ENCODE measurements at places on chromosomes 7 and 10.

GRCh38 chr7:140403878-140404564, at the start of gene RAB19:
RAB19 (plus strand) TSS chr7:140404058; CDS start chr7:140407647, 3,589 bp downstream.
- DNase-seq, result peak; percentile 25

- DNase-seq, result no peak
Measured at GRCh38 chr10:51773681-51774080, 74.3 kb upstream of the CSTF2T start.

DNA sequence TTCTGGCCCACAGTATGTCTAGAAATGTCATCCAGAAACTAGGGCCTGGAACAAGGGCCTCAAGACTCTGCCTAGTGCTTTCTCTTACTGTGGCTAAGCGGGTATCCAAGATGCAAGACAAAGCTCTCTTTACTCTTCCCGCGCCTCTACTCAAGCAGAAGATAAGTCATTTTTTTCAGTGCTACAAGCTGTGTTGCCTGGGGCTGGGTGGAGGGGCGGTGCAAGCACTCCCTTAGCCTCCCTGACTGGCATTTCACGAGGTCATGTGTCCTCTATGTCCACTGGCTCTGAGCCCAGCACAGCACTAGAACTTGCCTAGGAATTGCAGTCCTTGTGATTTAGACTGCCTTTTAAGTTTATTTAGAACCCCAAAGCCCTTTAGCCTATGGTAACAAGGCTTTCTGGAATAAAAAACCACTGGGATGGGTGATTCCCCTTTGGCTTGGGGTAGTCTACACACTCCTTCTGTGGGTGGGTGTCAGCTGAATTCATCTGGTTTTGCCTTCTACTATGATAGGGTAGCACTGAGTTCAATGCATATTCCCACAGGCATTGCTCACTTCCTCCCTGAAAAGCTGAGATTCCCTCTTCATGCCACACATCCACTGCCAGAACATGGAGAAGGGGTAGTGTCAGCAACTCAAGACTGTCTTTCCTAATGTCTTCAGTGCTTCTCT, 371.8 kb upstream of the KCND2 start:
- DNase-seq, result no peak

GRCh38 chr10:110134917-110135316, 72.5 kb upstream of the MXI1 start:
- no peak for DNase-seq

- no peak for DNase-seq
Measured at GRCh38 chr7:6403907-6404306, 43.8 kb downstream of the DAGLB start.

- no peak for DNase-seq
Measured at GRCh38 chr10:47406870-47407691, 23.0 kb upstream of the ZNF488 start.

DNA sequence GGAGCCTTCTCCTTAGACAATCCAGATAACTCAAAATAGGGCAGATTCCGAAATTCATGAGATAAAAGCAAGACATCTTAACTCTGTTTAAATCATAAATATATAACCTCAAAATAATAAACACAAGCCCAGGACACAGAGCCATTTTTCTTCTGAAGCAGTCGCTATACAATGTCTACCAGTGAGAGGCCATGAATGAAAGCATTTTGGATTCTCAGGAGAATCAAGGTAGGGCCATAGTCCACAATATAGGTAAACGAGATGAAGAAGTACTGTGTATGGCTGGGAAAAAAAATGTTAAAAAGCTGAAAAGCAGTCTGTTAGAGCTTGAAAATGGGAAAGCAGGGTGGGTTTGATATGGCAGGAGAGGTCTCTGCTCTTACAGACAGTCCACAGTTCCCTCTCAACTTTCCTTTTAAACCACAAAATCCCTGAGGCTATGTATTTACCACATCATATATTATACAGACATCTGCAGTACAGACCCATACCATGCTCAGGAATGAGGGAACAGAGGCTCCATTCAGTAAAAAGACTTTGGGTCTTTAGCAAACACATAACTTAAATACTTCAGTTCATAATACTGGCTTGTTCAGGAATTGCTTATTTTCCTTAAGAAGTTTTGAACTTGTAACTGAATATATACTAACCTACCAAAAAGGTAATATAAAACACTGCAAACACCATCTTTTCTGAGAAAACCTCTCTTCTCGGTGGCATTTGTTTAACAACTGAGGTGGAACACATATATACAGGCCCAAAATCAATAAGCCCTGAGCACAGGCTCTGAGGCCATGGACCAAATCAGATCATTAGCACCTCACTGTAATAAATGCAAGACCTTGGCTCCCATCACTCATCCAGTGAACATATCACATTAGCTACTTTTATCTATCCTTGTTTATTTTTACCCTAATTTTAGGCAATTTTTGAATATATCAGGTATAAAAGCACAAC, 109.3 kb downstream of the SORBS1 start:
- no peak for DNase-seq

DNA sequence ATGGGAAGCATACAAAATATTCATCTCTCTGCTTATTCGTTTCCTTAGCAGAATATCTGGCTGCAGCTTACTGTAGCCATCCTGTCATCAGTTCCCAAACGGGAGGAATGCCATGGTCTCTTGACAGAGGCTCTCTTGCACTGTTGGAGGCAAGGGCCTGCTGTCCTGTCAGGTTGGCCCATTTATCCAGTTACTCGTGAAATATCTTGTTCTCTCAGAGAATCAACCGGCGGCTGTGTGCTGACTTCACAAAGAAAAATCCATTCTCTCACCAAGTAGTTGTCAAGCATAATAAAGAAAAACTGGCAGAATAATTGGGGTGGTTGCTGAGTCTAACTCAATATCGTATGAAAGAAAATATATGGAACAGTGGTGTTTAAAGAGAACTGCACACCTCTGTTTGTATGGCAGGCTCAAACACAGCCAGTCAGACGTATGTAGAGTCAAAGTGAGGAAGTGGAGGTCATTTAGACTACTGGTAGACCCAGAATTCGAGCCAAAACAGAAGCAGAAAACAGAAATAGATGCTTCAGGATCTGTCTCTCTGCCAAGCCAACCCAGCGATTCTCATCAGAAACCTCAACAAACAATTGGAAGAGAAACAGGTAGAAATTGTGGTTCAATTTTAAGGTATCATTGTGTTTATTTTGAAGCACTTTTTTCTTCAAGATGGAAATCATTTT, 349.2 kb upstream of the PRKCQ start:
- DNase-seq, result no peak

GRCh38 chr7:1029637-1030443, 14.5 kb upstream of the GPR146 start:
- DNase-seq, result no peak
